Endothelial cell of umbilical vein (primary cell): ENCODE measurements at places on chromosomes 12 and 14.

DNA sequence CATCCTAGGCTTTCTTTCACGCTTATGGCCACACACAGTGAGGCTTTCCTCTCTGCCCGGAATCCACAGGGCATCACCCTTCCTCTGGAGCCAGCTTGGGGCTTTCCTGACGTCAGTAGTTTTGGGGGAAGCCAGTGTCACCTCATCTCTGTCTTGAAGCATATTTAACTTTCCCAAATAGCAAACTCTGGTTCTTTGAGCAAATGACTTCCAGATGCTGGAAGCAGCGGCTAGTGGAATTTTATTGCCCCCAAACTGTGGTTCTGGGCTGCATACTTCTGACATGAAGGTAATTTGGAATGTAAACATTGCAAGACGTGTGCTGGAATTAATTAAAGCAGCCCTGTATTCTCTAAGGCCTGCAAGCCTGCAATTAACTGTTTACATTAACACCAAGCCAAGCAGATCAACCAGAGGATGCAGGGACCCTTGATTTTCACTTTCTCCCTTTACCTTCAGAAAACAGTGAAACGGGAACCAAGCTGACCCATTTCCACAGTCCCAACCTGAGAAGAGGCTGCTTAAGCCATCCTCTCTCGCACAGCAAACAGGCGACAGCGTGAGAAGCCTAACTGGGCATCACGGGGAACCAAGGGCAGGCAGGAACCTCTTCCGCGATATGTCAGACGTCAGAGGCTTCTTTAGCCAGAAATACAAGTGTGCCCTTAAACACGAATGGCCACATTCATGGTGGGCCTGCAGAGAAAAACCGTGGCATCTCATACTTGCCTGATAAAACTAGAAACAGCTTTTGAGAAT, 258.4 kb downstream of the CACNA1C start:
- DNase-seq = no peak

DNA sequence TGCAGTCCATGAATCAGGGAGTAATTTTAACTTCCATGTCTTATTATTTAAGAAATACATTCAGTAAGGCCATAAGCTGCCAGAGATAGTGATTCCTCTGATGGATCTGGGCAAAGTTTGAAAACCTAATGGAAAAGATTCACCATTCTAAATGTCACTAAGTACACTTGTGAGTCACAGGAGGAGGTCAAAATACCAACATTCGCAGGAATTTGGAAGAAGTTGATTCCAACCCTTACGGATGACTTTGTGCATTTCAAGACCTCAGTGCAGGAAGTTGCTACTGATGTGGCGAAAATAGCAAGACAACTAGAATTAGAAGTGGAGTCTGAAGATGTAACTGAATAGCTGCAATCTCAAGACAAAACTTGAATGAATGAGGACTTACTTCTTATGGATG, 69.8 kb downstream of the OSBPL8 start:
- DNase-seq = no peak

DNA sequence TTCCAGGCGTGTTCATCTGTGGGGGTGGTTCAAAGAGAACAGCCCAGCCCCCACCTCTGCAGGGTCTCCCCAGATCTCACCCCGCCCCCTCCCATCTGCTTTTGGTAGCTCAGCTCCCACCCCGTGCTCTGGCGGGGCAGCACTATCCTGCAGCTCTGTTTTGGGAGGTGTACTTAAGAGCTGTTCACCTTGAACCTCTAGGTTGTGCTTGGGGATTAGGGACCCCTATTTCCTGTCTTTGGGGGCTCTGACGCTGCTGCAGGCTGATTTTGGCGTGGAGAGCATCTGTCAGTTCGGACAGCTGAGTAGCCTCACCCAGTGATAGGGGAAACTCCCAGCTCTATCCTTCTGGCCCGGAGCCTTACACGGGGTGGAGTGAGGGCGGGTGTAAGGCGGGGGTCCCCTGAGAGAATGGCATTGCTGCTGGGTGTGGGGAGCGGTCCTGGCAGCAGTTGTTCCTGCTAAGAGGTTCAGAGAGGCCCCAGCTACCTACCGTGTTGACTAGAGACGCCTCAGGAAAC, 765 bp downstream of the TMEM120B start:
- no peak for DNase-seq

DNA sequence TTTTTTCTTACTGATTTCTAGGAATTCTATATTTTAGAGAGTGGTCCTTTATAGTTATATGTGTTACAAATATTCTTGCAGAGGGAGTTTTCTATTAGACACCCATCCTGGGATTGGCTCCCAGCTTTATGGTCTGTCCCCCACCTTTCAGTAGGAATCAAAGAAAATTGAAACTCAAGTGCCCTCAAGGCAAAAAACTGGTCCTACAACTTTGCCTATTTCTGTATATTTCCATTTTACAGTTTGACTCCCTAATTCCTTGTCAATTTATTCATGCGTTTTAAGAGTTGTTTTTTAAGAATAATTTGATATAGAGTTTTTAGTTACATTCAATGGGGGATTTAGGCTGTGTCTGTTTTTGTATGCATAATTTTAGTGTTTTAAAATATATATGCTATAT, 208.9 kb downstream of the SYNE2 start:
- DNase-seq = no peak

DNA sequence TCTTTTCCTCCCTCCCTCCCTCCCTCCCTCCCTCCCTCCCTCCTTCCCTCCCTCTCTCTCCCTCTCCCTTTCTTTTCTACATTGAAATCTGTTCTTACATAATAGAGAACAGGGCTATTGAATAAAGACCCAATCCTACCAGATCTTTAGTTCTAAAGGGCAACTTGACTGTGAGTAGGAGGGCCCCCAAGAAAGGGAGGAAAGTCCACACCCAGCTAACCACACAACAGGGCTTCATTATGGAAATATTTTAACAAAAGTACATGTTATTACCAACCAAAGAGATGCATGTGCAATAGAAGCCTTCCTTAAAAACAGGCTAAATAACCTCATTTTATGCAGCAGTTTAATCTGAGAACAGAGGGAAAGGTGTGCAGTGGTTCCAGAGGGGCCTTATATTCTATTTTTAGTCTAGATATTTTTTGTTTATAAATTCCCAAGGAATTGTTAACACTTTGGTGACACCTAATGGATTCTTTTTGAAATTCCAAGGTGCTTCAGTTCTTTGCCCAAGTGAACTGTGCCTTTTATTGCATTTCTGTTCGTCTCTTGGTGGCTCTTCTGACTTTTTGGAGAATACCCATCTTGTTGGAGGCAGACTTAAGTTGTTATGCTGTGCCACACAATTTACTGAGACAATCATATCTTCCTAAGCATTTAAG, 63.0 kb downstream of the GNS start:
- peak; percentile 62 for DNase-seq

- DNase-seq = no peak
Measured at GRCh38 chr12:8644345-8645248, 18.0 kb downstream of the MFAP5 start.

- DNase-seq = no peak
Measured at GRCh38 chr14:103551338-103551762, 11.1 kb downstream of the BAG5 start.

DNA sequence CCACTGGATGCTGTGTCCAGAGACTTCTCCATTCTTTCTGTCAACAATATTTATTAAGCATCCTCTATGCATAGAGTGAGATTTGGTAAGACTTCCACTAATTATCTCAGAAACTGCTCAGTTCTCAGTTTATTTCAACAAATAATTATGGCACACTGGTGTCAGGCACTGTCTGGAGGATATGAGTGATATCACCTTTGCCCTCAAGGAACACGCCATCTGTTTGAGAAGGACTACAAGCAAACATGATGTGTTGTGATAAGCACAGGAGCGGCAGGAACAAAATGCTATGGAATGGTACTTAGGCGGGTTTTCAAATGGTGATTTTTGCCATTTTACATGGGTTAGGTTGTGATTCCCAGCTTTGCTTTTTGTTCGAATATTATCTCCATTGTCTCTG, 229.2 kb downstream of the DPF3 start:
- peak; percentile 62 for DNase-seq

DNA sequence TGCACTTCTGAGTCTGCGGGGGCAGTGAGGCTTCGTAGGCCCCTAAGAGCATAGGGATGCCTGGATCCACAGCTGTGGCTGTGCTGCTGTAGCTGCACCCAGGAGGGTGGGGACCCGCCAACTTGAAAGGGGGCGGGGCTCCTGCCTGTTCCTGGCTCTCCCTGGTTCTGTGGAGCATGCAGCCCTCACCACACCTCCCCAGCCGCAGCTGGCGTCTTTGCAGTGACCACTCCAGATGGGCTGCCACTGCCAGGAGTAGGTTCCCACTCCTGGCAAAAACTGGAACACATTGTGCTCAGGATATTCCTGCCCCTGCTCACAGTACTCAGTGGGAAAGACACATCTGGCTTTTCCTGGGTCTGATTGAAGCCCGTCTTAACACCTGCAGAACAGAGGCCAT, 35.8 kb downstream of the TIMELESS start:
- no peak for DNase-seq

- no peak for DNase-seq
Measured at GRCh38 chr12:51335931-51336330, 10.5 kb downstream of the CELA1 start.

DNA sequence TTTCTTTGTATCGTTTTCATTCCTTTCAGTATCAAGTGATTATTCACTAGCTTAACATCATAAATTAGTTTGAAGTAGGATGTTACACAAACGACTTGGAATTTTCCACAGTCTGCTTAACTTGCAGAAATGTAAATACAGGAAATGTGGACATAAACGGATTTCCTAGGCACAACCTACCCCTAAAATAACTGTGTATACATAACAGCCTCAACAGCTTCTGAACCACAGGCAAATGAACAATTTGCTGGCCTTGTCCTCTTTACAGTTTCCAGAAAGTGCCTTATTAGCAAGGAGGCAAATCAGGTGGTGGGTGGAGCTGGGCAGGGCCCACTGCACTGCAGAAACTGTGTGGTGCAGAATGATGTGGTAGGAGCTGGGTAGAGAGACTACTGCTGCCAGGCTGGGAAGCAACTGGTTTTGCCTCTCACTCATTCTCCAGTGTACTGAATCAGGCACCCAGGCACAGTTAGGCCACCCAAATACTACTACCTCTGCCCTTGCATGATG, 14.1 kb downstream of the DRAM1 start:
- peak; percentile 95 for DNase-seq

- DNase-seq = no peak
Measured at GRCh38 chr12:232731-233614, 19.0 kb upstream of the SLC6A12 start.

DNA sequence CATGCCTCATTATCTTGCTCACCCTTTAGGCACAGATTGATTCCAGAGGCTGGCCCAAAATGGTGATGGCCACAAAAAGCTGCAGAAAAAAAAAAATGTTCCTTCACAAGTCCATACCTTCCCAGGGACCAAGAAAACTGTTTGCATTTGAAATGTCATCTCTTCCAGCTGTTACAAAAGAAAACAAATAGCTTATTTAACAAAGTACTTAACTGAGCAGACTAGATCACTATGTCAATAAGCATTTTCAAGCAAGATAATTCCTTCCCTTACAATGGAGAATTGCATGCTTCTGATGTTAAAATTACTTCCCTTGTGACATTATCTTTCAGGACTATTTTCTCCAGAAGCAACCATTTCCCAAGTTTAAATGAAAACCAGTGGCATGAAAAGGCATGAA, 377.9 kb upstream of the KITLG start:
- no peak for DNase-seq

DNA sequence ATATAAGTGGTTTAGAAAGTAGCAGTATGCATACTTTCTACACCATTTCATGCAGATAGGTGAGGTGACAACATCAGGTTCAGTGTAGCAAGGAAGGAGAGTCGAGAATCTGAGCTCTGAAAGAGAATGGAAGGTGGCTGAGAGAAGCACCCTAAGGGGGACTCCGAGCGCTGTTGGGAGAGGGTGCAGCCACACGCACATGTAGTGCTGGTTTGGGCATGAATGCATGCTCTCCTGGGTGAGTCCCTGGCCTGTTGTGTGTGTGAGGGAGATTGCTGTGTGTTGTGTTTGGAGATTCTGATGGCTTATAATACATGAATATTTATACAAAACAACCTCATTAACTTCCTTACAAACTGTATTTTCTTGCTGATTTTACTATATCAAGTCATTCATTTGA, 180.3 kb upstream of the LRIG3 start:
- DNase-seq = no peak

DNA sequence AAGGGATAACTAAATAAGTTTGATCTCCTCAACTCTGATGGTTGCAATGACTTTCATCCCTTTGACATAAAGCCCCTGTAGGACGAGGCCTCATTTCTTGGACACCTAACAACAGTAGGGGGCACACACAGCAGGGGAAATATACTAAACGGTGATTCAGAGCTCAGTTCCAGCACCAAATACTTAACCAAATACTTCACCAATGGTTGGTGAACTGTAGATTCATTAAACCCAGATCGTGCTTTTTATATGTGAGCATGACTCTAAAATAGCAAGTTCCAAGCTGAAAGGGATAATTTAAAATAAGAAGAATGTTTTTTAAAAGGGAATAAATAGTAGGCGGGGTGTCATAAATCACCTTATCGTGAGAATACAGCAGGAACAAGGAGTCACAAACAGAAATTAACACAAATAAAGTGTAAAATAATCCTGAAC, 53.2 kb downstream of the ATG2B start:
- DNase-seq = no peak

DNA sequence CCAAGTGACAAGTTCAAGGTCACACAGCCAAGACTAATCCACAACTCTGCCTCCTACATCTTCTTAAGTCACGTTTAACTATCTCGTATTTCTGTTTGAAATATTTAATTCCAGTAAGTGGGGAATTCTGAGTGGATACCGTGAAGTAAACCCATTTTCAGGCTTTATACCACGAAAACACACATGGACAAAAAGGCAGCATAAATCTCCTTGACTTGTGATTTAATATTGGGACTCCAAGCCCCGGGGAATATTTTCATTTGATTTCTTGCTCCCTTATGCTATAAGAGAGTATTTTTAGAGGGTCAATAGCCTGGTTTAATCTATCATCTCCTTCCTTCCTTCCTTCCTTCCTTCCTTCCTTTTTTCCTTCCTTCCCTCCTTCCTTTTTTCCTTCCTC, 716.7 kb downstream of the VRK1 start:
- no peak for DNase-seq

GRCh38 chr14:89865153-89865552, 89.4 kb downstream of the EFCAB11 start:
- no peak for DNase-seq

GRCh38 chr12:127284870-127285431, 982.0 kb upstream of the TMEM132C start:
- peak; percentile 3 for DNase-seq

- DNase-seq = no peak
Measured at GRCh38 chr12:27693403-27693802, 2.8 kb upstream of the REP15 start.

GRCh38 chr12:25269701-25270100, 19.0 kb upstream of the KRAS start:
- no peak for DNase-seq

- peak; percentile 8 for DNase-seq
Measured at GRCh38 chr14:59511916-59512575, 27.7 kb downstream of the JKAMP start.
